ENCODE measurements at places on chromosomes 5 and 9.

DNA sequence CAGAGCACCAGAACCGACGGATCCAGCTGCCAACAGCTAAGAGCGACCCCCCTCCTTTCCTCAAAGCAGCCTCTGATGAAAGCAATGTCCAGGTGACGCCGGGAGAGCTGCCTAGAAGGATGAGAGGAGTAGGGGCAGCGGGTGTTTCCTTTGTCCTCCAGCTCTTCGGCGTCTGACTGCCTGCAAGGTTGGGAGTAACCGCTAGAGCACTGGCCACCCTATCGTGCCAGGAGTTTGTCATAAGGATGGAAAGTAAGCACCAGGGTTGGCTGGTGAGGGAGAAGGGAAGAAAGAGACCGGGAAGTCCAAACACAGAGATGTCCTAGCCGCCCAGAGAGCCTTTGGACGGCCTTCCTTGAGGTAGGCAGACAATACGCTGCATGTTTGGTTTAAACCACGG, 10.8 kb downstream of the MRPL36 start:
- DNase-seq, result no peak

DNA sequence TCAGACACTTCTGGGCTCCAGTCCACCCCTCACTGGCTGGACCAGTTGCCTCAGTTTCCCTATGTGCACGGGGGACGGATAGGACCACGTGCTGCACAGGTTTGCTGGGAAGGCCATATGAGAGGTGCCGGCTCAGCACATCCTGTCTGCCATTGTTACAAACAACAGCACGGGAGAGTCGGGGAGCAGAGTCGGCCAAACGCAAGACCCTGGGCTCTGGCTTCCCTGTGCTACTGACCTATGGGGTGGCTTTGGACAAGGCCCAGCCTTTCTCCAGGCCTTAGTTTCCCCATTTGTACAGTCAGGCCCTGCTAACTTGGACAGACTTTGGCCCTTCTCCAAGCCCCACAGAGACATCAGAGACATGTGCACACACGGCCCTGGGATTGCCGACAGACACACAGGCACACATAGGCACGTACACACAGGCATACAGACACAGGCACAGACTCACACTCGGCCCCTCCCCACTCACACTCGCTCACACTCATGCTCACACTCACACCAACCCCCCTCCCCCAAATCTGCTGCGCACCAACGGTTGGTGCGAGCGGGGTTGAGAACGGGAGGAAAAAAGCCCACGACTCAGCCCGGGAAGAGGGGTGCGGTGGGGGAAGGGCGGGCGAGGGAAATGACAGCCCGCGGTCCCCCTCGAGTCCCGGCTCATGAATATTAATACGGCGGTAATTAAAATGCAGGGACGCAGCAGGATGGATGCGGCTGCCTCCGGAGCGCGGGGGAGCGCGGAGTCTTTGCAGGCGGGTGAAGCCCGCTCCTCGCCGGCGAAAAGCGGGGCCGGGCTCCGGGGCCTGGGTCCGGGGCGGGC, 133.0 kb downstream of the C9orf50 start:
- peak; percentile 79 for DNase-seq

DNA sequence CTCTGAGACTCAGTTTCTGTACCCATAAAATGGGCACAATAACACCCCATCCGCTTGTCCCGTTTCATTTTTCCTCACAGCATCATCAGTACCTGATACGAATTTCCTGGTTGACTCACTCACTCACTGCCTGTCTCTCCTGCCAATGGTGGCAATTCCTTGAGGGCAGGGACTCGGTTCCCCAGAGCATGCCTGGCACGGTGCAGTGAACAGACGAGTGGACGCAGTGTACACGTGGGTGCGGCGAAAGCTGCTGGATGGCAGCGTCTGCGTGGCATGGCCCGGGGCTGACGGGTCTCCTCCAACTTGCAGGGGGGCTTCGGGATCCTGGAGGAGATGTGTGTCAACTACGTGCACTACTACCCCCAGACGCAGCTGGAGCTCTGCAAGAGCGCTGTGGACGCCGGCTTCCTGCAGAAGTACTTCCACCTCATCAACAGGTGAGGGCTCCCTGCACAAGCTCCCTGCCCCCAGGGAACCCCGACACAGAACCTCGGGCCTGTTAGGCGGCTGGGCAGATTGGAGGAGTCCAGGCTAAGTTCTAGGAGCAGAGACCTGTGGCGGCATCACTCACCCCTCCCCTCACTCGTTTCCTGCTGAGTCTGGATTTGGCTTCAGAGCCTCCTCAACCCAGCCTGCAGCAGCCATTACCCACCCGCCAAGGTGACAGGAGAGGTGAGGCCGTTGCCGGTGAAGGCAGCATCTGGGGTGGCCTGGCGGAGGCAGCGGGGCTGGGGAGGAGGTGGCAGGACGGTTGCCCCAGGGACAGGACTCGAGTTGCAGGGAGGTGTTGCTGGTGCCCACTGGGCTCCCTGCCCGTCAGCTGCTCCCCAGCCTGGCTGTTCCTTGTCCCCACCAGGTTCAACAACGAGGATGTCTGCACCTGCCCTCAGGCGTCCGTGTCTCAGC, 20.3 kb downstream of the DBH start:
- DNase-seq, result no peak

- DNase-seq, result no peak
These were observed 527.8 kb downstream of the AGTPBP1 start for GRCh38 chr9:85213650-85214607.

DNA sequence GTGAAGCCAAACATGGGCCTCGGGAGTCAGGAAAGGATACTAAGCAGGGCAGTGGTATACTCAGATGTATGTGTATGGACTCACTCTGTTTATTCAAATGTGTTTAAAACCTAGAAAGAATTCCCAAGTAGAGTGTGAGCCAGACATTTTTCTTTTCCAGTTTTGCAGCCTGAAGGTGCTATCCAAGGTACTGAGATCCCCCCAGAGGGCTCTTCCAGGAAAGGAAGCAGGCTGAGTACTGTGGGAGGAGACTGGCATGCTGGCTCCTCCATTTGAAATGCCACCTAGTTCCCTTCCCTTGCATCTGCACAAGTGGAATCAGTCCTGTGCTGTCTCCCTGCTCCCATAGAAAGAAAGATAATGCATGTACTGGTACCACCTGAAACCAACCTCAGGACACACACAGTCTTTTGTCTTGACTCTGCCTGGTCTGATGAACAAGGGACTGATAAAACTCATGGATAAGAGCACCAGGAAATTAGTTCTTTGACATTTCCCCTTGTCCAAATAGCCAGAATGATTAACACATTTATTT, 85.9 kb downstream of the HRH2 start:
- DNase-seq, result peak; percentile 2

GRCh38 chr5:80930940-80931339, 29.2 kb upstream of the RASGRF2 start:
- DNase-seq, result no peak

DNA sequence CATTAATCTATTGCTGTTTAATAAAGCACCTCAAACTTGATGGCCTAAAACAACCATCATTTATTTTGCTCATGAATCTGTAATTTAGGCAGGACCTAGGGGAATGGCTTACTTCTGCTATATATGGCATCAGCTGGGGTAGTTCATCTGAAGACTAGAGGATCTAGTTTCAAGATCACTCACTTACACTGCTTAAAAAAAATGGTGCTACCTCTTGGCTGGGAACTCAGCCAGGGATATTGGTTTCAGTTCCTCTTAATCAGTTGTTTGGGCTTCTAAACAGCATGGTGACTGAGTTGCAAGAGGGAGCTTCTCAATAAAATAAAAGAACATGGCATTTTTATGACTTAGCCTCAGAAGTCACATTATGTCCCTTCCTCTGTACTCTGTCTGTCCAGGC, 142.0 kb downstream of the FAM114A2 start:
- DNase-seq, result peak; percentile 82

- peak; percentile 43 for DNase-seq
These were observed 143.5 kb downstream of the CARTPT start for GRCh38 chr5:71862507-71863060.

DNA sequence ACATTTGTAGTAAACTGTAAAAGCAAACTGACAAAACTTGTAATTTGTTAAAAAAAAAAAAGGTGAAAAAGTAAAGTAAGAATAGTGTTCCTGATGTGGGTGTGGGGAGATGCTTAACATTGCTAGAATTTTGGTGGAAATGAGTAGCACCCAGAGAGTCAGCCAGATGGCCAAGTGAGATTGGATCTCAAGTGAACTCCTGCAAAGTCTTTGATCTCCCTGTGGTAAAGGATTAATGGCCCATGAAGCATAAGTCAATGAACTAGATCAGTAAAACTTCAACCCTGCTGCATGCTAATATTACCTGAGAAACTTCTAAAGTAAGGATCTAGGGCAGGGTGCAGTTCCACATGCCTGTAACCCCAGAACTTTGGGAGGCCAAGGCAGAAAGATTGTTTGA, 19.0 kb upstream of the FAM169A start:
- no peak for DNase-seq

GRCh38 chr5:73938938-73939320, 312.9 kb downstream of the ARHGEF28 start:
- no peak for DNase-seq

GRCh38 chr9:121185774-121186403, 15.8 kb downstream of the RAB14 start:
- DNase-seq, result no peak

GRCh38 chr9:127968042-127968441, 12.7 kb downstream of the EEIG1 start:
- peak; percentile 71 for DNase-seq

DNA sequence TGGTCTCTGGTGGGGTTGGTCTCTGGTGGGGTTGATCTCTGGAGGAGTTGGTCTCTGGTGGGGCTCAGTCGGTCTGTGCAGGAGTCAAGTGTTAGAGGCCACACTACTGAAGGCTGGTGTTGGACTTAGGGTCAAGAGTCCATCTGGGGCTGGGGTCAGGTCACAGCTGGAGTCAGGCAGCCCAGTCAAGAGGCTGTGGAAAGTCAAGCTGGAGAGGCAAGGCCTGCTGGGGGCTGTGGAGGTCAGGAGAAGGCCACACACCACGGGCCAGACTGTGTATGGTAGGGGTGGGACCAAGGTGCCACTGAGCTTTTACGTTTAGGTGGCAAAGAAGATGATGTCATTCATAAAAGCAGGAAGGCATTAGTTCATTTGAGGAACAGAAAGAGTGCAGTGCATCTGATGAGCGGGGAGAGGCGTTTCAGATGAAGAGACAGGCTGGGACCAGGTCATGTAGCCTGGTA, 16.7 kb upstream of the CD74 start:
- DNase-seq, result no peak

- peak; percentile 69 for DNase-seq
These were observed 63.0 kb upstream of the CTSL start for GRCh38 chr9:87662808-87663528.

GRCh38 chr5:144169904-144170275, 569 bp downstream of the YIPF5 start:
- DNase-seq, result no peak

DNA sequence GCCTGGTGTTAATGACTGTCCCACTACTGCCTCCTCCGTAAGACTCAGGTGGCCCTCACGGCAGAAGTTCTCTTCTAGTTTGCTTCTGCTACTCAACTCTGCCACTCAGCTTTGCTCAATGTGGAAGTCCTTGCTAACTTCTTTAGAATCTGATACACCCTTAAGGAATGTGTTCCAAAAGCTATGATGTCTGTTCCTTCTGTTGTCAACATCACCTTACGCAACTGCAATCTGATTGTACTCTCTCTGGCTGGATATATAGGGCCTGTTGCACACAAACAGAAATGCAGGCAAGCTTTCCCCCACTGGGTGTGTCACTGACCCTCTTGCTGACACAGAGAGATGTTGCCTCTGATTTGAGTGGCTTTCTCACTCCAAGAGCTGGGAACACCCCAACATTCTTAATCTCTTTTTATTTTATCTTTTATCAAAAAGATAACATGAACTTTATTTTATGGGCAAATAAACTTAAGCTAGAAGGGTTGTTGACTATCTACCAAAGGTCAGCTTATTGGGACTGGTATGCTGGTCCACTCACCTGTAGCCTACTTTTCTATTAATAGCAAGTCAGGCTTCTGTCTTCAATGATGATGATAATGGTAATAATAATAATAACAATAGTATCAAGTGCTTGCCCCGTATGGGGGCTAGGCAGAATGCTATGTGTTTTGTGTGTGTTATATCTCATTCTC, 25.2 kb downstream of the TMEM252 start:
- peak; percentile 17 for DNase-seq

DNA sequence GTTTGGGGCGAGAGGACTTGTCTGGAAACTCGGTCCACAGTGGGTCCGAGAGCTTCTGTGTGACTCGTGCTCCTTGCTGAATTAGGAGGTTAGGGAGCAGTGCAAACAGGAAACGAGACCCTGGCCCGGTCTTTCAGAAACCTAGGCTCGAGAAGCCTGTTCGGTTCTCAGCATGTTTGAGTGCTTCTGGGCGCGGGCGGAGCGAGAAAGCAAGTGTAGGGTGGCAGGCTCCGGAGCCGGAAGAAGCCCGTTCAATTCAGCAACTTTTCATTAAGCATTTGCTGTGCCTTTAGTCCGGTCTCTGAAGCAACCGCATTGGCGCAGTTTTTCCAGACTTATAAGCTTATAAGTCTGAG, 547 bp downstream of the CLTA start:
- no peak for DNase-seq

- DNase-seq, result peak; percentile 48
These were observed 815 bp downstream of the ANXA6 start for GRCh38 chr5:151156507-151157420.

DNA sequence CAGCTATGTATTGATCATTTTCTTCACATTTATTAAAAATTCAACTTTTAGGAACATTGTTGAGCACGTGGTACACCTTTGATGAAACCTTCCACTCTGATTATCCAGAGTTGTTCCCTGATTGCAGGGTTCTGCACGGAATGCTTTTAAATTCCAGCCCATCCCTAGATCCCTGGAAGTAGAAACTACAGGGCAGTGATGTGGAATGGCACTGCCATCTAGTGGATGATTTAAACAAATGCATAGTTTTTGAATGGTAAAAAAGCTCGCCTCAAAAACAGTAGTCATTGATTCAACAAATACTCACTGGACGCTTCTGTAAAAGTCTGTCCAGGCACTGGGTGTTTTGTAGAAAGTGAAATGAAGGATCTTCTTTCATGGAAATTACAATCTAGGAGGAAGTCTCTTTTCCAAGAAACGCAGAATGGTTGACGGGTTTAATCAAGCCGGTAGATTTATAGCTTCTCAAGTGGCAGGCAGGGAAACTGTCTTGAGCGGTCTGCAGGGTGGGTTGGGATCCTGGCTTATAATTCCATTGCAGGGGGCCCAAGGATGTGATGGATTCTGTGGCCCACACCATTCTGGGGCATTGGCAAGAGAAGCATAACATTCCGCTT, 118.4 kb downstream of the ARHGAP26 start:
- DNase-seq, result peak; percentile 67

- no peak for DNase-seq
These were observed 11.6 kb downstream of the PTCH1 start for GRCh38 chr9:95505072-95505716.

- DNase-seq, result no peak
These were observed 60.6 kb downstream of the PGM5 start for GRCh38 chr9:68416936-68417564.

DNA sequence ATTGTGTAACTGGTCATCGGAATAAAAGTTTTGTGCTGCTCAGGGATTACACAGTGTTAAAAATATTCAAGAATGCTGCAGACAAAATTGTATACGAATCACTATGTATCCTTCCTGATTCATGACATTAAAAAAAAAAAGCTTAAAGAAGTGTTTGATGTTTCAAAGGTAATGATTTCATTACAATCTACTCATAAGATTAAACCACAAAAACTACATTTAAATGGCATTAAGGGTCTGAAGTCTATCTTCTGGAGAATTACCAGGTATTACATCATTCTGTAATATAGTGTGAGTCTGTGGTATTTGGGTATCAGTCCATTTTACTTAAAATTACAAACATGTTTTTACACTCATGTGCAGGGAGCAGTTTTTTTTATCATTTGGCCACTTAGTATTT, 324.4 kb downstream of the NDUFS4 start:
- peak; percentile 61 for DNase-seq

GRCh38 chr5:179405426-179406030, 60.3 kb upstream of the ADAMTS2 start:
- DNase-seq, result no peak

Measured in fibroblast of upper back skin (primary cell).